ENCODE measurements at places on chromosomes 6 and 20.

DNA sequence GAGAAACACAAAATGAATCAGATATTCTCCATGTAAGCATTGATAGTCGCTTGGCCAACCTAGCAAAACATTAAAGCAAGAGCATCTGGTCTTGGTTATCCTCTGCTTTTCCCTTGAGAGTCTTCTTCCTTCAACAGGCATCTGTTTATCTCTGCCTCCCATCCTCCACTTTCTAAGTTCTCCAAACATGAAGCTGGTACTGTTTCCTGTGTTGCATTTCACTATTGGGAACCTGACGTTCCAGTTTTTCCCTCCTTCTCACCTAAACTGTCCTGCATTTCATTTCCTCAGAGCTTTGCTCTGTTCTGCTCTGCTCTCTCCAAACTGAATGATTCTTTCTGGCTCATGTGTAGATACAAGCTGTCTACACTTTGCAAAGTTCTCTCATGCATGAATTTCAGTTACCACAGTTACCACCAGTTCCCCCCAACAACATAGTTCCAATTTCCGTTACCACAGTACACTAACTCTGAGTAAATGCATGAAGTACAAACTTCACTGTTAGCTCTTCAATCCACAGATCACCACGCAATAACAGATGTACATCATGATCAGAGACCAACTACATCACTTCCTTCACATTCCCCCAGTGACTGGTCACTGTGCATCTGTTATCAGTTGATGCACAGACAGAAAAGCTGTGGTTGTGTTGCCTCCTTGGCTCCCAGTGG lies 86.7 kb upstream of the F13A1 start:
- no peak for DNase-seq

DNA sequence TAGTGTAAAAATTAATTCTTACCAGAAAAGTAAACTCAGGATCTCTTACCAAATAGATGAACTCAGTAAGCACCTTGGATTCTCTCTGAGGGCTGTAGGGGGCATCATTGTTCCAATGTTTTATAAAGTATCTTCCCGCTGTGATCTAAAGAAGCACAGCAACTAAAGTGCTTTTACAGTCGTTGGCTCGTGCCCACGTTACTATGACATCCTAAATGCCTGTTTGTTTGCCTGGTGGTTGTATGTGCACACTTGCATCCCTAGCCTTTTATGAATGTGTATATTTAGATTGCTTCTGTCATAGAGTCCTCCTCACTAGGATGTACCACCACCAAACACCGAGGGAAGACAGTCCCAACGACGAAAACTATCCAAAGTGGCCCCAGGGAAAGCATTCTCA lies 34.5 kb downstream of the SLX4IP start:
- no peak for DNase-seq

DNA sequence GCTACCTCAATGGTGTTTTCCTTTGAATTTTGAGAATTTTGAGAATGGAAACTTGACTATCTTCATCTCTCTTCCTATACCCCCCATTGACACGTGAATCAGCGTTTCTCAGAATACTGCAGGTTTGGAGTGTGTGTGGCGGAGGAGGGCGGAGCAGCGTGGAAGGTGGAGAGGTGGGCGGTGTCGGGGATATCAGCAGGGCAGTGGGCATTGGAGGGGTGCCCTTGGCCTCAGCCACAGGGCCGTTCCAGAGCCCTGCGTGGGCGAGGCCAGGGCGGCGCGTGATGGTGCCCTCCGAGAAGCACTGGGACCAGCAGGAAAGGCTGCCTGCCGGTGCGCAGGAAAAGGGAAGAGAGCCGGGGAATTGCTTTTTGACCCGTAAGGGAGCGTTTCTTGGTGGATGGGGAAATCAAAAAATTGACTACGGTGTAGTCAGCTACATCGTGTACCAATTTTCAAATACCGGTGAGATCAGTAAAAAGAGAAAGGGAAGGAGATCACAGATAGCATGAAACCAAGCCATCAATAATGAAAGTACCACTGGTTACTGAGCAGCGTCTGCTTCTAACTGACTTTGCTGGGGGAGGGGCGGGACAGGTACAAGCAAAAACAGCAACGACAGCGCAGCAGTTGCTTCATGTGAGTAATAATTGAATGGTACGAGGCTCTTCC lies 82.7 kb upstream of the DUSP22 start:
- DNase-seq: peak; percentile 68

DNA sequence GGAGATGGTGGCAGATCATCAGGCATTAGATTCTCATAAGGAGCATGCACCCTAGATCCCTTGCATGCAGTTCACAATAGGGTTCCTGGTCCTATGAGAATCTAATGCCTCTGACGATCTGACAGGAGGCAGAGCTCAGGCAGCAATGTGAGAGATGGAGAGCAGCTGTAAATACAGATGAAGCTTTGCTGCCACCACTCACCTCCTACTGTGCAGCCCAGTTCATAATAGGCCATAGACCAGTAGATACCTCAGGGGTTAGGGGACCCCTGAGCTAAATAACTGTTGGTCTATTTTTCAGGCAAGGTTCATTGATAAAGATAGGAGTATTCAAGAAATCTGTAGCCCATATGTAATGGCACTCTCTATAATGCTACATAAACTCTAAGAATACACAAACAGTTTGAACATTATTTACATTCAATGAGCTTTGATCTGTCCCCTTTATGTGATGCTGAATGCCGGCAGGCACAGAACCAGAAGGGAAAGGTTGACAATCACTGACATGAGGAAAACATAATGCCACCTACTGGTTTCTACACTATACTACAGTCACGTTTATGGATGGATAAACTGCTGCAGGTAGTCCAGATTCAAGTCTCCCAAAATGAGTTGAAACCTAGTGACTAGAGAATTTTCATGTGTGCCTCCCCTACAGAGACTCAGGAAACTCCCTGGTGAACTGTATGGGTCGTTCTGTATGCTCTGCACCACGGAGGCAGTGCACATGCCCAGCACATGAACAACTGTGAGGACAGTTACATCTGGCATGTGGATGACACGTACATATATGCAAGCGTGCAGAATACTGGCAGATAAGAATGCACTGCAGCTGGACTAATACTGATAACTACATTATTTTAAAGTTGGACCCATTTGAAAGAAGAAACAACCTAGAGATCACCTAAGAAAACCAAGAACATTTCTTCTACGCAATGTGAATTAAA lies 72.0 kb downstream of the DST start:
- DNase-seq: no peak

DNA sequence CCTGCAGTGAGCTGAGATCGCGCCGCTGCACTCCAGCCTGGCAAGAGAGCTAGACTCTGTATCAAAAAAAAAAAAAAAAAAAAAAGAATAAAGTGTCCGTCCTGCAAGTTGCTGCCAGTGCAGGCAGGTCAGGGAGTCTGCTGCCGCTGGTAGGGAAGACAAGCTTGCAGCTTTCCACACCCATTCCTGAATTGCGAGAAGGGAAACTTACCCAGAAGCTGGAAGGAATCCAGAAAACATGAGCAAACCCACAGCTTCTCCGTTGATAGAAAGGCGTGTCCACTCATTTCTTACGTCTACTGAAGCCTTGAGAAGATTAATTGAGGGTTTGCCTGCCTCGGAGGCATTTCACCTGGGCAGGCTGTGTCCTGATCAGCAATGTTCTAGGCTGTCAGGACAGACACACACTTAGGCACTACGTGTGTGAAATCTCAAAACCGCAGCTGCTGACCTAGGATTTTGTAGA lies 61.6 kb upstream of the DSP start:
- no peak for DNase-seq

DNA sequence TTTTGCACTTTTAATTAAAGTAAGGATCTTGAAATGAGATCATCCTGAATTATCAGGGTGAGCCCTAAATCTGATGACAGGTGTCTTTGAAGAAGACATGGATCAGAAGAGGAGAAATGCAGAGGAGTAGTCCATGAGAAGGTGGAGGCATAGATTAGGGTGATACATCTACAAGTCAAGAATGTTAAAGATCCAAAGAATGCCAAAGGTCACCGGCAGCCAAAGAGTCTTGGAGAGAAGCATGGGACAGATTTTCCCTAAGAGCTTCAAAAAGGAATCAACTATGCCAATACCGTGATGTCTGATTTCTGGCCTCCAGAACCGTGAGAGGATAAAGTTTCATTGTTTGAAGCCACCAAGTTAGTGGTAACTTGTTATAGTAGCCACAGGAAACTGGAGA lies 59.0 kb upstream of the THEMIS start:
- no peak for DNase-seq

DNA sequence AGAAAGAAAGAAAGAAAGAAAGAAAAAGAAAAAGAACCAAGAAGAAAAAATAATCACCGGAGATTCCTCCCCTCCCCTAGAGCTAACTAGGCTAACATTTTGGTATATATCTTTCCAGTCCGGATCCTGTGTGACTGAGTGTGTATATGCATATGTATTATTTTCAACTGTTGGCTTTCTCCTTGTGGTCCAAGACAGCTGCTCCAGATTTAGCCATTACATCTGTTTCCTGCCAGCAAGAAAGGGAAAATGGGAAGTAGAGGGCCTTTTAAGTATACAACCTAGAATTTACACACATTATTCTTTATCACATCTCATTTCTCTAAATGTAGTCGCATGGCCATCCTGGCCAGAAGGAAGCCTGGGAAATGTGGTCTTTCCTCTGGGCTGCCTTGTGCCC lies 15.2 kb downstream of the SLC52A3 start:
- no peak for DNase-seq

DNA sequence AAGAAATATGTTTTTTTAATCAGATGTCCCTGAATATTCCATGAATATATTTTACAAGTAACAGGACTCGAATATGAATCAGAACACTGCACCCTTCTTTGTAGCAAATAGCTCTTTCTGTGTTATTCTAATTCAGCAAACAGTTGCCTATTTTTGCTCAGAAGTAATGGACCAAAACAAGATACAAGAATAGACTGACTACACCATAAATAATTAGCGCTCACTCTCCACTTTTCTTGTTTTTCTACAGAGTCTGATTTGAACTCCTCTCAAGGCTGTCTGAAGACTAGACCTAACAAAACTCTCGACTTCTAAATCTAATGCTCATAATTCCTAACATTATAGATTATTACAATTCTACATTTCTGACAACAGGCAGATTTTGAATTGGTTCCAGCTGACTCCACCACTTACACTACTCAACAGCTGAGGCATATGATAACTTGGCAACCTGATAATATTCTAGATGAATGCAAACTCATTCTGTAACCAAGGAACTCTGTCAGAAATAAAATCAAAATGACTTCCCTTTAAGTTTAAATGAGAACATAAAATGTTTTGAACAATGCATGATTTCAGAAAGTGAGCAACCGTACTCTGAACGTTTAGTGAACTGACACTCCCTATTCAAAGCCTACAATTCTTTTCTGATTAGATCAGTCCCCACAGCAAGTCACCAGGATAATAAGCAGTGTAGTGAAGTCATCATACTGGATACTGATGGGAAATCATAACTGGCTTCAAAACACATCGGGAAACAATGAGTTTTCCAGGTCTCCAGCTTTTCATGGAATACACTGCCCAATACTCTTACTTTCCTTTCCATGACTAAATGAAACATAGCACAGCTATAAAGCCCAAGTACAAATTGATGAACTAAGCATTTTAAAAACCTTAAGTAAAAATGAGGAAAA lies 114.2 kb upstream of the BEND6 start:
- no peak for DNase-seq

DNA sequence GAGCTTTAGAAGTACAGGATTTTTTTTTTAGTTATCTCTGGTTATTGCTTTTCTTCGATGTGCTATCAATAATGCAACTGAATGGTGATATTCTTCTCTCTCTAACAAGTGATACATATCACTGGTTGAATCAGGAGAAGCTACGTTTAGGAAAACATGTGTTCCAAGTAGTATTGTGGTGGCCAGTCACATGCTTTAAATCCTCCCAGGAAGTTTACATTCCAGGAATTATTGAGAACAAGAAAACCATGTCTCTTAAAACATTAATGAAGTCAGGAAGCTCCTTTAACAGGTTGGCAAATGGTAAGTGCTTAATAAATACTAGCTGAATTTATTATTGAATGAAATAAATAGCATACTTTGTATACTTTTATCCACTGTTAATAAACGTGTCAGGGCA lies 371.1 kb downstream of the BCKDHB start:
- DNase-seq: no peak

GRCh38 chr20:41340327-41341055 lies at the start of gene LPIN3:
TSS of gene LPIN3 (plus strand) at chr20:41340821. CDS start at chr20:41345804, 4,983 bp downstream.
- DNase-seq: peak; percentile 16

DNA sequence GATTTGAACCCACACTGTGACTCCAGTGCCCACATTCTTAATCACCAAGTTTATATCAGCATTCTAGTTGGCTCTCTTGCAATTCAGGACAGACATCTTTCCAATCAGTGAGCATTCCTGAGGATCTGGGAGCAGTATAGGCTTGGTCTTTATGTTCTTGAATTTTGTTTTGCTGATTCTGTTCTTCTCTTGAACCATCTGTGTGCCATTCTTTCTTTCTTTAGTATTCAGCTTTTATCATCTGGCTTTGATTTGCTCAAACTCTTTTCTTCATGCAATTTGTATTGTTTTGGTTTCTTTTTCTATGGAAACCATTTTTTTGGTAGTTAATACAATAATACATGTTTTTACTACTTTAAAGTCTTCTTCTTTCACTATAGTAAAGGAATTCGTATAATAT lies 162.4 kb downstream of the CD109 start:
- DNase-seq: no peak

- DNase-seq: no peak
These were observed 15.1 kb upstream of the DEK start for GRCh38 chr6:18279422-18279821.

GRCh38 chr6:57205550-57206328 lies 16.4 kb downstream of the RAB23 start:
- DNase-seq: no peak

DNA sequence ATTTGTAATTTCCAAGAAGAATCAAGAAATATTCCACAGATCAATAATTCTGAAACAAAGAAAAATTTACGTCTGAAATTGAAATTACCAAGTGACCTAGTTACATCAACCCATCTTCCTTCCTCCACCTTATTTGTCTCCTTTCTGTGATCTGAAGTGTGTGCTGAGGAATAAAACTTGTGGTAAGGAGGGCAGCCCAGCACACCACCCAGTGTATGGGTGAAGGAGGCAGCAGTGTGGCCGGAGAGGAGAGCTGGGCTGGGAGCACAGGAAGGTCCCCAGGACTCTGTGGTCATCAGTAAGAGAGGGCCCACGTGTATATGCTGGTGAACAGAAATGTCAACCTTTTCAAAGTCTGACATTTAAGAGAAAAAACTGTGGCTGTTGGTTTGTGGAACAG lies 11.3 kb upstream of the CCR6 start:
- DNase-seq: no peak
